ENCODE measurements at places on chromosomes 16 and 17.

DNA sequence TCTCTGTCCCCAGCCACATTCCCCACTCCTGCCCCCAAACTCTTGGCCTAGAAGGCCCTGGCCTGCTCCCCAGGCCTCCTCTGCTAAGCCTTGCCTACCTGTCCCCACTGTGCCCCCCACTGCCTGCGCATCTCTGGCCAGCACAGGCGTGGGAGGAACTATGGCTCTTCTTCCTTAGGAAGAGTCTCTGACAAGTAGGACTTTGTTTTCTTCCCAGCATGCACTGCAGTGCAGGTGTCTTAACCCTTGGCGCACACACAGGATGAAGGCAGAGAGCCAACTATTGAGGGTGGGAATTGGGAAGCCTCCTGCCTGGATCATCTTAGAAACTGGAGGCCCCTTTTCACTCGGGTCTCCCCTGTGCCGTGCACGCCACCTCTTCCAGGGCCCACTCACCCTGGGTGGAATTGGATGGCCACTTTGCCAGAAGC lies 3.6 kb downstream of the AMDHD2 start:
- no peak for DNase-seq

GRCh38 chr17:48055531-48056245 lies 7.5 kb downstream of the NFE2L1 start:
- no peak for DNase-seq

DNA sequence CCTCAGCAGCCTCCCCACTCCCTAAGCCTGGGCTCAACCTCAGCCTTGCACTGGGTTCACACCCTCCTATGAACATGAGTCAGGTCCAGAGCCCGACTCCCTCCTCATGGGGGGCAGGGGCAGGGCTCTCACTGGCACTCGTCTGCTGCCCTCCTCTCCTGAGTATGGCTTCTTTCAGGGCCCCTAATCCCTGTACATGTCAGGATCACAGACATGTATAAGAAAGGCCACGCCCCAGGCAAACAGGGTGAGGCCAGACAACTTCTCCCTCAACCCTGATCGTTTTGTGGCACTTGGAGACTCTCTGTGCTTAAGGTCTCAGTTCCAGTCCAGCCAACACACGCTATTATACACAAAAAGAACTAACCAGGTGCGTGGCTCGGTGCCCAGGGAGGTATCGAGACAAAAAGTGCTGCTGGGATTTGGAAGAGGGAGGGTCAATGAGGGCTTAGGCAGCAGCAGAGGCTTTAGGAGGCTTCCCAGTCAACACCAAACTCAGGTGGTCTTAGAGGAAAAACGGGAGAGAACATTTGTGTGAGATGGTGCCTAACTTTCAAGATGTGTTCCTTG lies 45.2 kb downstream of the CMTM3 start:
- DNase-seq = no peak

GRCh38 chr17:35890774-35891155 lies 10.6 kb upstream of the CCL5 start:
- no peak for DNase-seq

GRCh38 chr17:44287651-44288050 lies 19.7 kb upstream of the SLC4A1 start:
- DNase-seq = no peak

- DNase-seq = no peak
Measured at GRCh38 chr16:19837984-19838707, 46.5 kb downstream of the GPRC5B start.

- DNase-seq = no peak
Measured at GRCh38 chr17:4972322-4972721, 4.7 kb upstream of the SPAG7 start.

DNA sequence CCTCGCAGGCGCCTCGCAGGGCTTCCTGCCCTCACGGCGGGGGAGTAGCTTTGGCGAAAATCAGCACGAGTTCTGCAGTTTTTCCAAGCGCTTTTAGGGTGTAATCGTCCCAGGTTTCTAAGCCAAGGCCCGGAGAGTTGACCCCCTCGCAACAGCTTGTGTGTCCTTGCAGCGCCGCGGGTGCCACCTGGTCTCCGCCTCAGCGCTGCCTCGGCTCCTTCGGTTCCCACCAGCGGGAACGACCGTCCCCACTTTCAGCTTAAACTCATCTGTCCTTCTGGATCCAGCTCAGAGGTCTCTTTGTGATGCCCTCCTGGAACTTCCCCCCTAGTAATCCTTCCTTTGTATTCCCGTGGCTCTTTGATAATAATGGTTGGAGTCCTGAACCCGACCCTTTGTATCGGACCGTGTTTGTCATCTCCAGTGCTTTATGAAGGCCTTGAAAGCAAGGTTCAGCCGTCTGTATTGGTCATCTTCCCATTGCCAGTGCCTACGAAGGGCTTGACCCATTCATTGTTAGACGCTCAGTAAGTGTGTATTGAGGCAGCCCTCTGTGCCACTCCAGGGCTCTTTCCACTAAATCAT lies 858 bp upstream of the SMARCE1 start:
- no peak for DNase-seq

DNA sequence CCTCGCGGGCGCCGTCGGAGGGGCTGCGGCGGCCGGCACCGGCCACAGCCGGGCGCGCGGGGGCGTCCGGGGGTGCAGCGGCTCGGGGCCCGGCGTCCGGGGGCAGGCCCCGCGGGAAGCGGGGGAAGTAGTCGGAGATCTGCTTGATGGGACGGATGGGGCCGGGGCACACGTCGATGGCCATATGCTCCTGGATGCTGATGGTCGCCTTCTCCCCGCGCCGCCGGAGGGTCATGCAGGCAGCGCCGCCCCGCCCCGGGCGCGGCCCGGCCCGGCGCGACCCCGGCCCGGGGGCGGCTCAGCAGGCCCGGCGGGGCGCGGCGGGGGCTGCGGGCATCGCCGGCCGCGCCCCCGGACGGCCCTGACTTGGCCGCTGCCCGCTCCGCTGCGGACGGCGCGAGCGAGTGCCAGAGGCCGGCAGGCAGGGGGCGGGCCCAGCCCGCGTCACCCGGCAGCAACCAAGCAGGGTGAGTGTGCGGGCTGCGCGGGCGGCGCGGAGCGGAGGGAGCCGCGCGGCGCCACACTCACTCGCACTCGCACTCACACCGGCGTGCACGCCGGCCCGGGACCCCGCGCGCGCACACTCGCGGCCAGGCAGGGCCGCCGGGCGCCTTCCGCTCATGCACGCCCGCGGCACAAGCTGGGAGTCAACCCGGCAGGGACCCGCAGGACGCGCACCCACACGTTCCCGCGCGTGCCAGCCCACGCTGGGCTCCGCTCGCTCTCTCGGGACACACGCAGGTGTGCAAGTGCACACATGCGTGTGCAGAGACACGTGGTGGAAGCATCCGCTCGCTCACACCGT lies at the start of gene DOC2B:
Gene DOC2B (minus strand): TSS at position 406 of the 805 bp plus-strand sequence. CDS start 171 bp downstream, at position 235.
- peak; percentile 32 for DNase-seq

GRCh38 chr16:12661656-12662172 lies 142.0 kb downstream of the CPPED1 start:
- DNase-seq = no peak

DNA sequence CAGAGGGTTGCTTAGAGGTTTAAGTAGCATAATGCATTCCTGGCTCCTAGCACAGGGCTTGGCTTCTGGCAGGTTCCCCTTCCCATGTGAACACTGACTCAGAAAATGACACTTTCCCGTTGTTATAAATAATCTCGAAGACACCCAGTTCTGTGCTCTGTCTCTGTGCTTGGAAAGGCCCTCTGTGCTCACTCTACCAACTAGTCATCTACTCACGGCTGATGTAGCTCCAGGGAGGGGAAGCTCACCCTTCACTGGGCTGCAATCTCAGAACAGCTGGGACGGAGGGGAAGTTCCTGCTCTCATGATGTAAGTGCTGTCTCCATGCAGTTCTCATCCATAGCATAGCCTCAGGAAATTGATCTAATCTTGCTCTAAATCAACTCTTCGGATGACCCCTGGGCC lies 230.5 kb upstream of the ASIC2 start:
- DNase-seq = no peak

- DNase-seq = no peak
Measured at GRCh38 chr16:22961206-22961605, 147.2 kb downstream of the HS3ST2 start.

DNA sequence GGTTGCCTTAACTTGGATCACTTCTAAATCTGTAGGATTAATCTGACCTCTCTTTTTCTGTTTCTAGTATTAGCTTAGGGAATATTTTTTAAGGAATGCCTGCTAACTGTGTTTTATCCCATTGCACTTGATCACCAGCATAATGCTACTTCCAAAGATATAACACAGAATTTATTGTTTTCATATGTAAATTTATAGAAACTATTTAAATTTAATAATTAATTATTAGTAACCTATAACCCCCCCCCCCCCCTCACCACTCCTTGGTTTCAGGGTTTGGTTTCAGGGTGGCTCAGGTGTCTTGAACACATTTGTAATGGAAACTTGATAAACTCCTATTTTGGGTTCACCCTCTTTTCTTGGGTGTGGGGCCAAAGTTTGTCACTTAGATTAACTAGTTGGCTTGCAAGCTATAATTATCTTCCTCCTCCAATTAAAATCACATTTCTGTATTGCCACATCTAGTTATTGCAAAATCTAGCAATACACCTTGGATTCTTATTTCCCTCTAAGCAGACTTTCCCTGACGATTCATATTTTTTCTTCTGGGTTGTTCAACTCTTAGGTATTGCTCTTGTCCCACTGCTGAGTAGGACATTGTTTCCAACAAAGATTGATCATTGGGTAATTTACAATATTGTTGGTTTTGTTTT lies 18.3 kb downstream of the KRT12 start:
- no peak for DNase-seq

DNA sequence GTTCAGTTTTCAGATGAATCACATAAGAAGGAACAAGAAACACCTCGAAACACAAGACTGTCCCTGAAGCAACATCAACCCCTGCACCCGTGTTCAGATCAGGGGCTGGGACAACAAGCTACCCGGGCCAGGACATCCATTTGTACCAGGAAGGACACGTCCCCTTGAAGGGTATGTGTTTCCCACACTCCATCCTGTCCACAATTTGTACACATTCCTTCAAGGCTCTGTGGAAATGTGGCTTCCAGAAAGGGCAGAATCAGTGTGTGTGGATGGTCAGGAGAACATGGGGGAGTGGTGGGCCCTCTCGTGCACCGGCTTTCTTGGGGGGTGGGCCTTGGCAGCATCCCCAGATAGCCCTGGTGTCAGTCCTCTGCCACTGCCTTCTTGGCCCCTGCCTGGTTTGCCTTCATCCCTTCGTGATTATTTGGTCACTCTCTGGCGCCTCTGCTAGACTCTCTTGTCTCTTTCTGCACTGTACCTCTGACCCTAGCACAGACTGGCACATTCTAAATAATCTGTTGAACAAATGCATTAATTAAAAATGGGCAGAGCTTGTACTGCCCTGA lies 10.3 kb downstream of the KIFC3 start:
- DNase-seq = no peak

GRCh38 chr16:76194616-76195015 lies 82.6 kb upstream of the CNTNAP4 start:
- DNase-seq = no peak

DNA sequence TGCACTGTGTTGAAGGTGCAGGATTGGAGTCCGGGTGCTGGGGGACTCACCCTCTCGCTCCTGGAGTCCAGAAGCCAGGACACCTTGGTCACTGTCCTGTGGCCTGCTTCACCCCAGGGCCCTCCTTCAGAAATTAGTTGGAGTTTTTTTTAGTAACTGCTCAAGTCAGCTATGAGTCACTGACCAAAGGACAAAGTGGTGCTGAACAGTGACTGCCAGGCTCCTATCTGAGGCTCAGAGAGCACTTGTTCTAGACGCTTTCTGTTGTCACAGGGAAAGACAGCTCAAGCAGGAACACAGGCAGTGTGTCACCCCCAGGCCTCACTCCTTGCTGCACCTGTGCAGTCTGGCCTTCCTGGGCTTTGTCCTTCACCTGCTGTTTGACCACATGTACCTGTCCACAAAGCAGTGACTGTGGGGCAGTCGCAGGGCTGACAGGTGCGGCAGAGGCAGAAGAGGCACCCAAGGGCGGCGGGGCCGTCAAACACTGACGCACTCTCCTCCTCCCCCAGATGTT lies 4.1 kb upstream of the FAAP100 start:
- no peak for DNase-seq

- no peak for DNase-seq
Measured at GRCh38 chr16:4315186-4316107, at the start of gene GLIS2. TSS of gene GLIS2 (plus strand) at chr16:4316067. CDS start at chr16:4332281, 16,214 bp downstream.

DNA sequence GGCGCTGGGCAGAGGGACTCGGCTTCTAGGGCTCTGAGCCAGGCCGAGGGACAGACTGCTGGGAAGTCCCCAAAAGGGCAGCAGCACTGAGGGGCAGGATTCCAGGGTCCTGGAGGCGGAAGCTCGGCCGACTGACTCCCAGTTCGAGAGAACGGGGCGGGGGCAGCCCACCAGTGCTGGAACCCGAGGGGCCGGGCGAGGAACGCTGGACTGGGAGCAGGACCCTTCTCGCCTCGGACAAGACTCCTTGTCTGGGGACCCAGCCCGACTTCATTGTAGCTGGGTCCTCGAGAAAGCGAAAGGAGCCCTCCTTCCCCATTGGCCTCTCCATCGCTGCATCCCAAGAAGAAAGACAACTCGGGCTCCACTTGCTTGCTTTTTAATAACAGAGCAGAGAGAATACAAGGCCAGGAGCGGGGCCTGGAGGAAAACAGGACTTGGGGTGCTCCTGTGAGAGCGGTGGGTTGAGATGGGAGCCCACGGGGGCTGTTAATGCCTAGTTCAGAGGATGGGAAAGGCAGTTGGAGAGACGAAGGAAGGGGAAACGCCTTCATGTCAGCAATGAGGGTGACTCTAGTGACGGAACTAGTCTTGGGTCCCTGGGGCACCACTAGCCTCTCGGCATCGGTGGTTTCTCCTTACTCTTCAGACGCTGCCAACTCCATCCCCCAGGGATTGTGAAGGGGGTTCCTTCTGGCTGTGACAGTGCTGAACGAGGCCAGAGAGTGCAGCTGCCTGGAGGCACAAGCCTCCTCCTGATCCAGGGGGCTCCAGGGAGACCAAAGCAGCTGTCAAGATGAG lies 492 bp upstream of the CAMTA2 start:
- DNase-seq = no peak

- DNase-seq = no peak
Measured at GRCh38 chr17:72466199-72466598, 345.4 kb downstream of the SOX9 start.

- no peak for DNase-seq
Measured at GRCh38 chr16:81823111-81823510, 44.0 kb downstream of the PLCG2 start.

DNA sequence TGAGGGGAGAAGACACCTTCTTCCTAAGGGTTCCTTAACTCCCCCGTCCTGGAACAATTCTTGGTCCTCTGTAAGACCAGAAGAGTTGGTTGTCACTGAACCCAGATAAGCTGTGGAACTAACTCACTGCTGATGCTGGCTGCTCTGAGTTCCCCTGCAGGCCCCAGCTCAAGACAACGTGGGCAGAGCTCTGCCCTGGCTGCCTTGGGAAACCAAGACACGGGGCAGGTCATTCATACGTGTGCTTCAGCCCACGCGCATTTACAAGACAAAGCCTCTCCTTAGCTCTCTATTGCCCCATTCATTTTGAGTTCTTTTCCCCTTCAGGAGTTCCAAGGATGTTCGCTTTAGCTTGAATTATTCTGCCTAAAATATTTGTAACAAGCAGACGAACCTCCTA lies 3.4 kb upstream of the NAT9 start:
- DNase-seq = no peak

DNA sequence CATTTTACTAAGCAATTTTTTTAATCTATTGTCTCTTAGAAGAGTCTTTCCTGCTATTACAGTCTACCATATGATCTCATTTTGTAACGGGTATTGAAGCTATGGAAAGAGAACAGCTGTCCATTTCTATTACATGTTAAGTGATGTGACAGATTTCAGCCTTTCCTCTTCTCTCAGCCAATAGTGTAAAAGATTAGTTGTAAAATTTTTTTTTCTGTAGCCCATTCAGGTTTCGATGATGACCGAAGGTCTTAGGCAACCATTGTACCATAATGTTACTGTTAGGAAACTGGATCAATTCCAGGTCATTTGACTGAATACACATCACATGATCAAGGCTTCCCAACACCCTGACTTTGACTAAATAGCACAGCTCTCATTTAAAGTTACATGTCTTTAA lies 147.6 kb upstream of the HLF start:
- no peak for DNase-seq

All from stimulated activated CD4-positive, alpha-beta T cell treated with anti-CD3 and anti-CD28 coated beads, Interleukin-4, amount 100 ng/mL, for 4 hours (primary cell).